ENCODE measurements at places on chromosomes 3 and 15.

GRCh38 chr15:48426044-48426443 is 94.8 kb downstream of the DUT start:
- DNase-seq = no peak

- no peak for DNase-seq
Observed at GRCh38 chr3:3847994-3848922, 49.0 kb downstream of the LRRN1 start.

DNA sequence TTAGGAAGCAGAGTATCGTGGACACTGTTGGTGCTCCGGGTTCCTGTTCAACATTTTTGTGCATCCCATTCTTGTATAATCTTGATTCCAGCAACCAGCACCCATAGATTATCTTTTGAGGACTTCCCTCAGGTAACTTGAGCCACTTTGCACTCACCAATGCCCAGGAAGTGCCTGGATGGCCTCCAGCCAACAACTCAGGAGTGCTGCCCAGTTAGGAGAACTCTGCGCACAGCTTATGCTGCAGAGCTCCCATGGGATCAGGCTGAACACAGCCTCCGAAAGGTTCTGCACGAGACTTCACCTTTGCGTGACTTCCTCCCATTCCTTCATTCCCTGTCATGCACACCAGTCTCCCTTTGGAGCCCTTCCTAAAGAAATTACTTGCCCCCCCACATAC is 64.3 kb upstream of the LRRN1 start:
- DNase-seq = no peak

DNA sequence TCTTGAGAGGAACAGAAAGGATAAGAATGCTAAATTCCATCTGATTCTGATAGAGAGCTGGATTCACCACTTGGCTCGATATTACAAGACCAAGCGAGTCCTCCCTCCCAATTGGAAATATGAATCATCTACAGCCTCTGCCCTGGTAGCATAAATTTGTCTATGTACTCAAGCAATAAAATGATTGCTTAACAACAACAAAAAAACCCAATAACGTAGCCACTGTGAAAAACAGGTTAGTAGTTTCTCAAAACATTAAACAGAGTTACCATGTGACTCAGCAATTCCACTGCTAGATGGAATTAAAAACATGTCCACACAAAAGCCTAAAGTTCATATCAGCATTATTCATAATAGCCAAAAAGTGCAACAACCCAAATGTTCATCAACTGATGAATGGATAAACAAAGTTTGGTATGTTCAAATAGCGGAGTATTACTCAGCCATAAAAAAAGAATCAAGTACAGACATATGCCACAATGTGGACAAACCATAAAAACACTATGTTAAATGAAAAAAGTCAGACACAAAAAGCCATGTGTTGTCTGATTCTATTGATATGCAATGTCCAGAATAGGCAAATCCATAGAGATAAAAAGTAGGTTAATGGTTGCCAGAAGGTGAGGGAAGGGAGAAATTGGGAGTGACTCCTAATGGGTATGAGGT is 16.8 kb downstream of the BCL2L10 start:
- no peak for DNase-seq

DNA sequence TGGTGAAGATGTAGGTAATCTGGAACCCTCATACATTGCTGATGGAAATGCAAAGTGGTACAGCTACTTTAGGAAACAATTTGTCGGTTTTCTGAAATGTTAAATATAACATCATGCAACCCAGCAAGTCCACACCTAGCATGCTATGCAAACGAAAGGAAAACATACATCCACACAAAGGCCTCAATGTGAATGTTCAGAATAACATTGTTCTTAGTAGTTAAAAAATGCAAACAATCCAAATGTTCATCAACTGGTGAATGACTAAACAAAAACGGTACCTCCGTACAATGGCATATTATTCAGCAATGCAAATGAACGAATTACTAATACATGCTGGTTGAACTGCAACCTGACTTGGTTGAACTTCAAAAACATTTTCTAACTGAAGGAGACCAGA is 423.3 kb upstream of the THRB start:
- no peak for DNase-seq

DNA sequence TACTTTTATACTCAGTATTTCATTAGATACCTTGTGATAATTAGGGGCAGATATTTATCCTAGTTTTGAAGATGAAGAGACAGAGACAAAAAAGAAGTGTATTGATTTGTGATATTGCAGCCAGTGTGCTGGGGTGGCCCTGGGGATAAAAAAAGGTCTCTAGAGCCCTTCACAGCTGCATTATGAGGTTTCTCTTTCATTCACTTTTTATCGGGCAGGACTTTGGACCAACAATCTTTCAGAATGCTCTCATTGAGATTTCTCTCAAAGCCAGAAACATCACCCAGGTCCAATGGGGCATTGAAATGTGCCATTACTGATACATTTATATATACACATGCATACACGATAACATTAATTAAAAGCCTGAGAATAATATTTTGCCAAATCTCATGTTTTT is 20.5 kb upstream of the SELENOT start:
- no peak for DNase-seq

GRCh38 chr3:45181496-45181895 is 35.3 kb upstream of the CDCP1 start:
- DNase-seq = no peak

DNA sequence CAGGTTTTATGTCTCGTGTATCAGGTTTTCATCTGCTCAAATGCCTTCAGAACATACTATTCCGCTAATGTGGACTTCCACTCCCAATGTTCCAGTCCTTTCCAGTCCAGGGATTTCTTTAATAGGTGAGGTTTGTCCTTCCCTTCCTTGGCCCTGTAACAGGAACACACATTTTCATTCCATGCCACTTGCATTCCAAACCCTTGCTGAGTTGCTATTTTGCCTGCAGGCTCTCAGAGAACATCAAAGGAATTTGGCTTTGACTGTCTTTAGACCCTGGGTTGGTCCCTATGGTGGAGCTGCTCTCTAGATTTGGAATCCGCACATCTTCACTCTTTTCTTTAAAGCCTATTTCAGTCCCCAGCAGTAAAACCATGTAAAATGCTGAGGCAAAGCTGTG is 12.3 kb upstream of the ALCAM start:
- DNase-seq = no peak

DNA sequence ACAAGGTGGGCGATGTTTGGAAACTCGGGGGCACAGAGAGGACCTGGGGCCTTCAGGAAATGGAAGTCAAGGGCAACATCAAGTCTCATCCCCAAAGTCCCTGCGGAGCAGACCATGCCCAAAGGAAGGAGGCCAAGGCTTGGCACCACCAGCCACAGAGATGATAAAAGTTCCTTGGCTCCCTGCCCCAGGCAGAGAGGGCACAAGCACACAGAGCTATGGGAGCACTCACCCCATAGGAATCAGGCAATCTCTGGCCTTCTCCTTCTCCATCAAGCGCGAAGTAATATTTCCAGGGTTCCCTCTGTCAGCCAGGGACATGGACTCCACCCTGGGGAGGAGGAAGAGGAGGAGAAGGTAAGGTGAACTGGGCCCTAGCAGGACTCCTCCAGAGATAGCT is 7.9 kb downstream of the ACAA1 start:
- DNase-seq = no peak

DNA sequence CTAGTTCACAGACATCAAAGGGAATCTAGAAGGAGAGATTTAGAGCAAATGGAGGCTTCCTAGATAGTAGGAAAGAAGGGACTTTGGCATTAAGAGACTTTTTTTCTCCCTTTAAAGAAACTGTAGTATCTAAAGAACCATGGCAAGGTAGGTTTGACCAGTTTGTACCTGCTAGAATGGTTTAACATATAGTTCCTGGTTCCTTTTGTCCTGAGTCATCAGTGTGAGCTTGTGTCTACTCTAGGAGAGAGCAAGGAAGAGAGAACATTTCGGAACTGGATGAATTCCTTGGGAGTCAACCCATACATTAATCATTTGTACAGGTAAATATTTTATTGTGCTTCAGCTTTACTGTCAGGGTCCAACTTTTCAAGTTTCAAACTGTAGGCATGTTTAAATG is 29.6 kb upstream of the TRPC1 start:
- no peak for DNase-seq

- no peak for DNase-seq
Observed at GRCh38 chr15:73866881-73867410, 6.4 kb upstream of the TBC1D21 start.

- no peak for DNase-seq
Observed at GRCh38 chr15:48681353-48681752, 35.8 kb upstream of the FBN1 start.

- no peak for DNase-seq
Observed at GRCh38 chr15:28075573-28075972, 23.5 kb downstream of the OCA2 start.

DNA sequence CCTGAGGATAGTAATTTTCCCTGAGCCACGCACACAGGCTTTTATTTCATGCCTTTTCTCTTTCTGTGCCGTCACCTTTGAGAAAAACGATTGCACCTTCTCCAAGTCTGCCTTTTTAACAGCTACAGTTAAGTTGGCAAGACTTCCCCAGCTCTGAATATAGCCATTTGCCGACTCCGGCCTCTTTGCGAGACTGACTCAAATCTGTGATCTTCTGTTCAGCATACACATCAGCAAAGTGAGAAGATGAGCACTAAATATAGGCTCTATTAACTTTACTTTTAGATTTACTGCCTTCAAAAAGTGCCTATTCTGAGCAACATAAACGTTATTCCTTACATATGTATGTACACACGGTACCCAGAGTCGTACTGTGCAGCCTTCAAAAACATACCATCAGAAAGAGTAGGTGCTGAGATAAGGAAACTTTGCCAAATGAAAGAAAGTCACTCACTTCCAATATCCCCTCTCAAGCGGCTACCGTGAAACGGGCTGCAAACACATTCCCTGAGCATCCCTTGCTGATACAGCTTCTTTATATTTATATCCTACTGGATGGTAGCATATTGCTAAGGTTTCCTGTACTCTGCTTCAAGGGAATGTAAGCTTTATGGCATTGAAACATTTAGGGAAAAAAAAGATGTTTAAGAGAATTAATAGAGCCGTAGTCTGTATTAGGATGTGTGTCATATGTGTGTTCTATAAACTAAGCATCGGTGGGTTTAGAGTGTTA is 283.3 kb upstream of the TPRG1 start:
- no peak for DNase-seq

- no peak for DNase-seq
Observed at GRCh38 chr3:171323938-171324536, 136.2 kb downstream of the TNIK start.

GRCh38 chr3:155670335-155670734 is 74.5 kb downstream of the PLCH1 start:
- DNase-seq = no peak

DNA sequence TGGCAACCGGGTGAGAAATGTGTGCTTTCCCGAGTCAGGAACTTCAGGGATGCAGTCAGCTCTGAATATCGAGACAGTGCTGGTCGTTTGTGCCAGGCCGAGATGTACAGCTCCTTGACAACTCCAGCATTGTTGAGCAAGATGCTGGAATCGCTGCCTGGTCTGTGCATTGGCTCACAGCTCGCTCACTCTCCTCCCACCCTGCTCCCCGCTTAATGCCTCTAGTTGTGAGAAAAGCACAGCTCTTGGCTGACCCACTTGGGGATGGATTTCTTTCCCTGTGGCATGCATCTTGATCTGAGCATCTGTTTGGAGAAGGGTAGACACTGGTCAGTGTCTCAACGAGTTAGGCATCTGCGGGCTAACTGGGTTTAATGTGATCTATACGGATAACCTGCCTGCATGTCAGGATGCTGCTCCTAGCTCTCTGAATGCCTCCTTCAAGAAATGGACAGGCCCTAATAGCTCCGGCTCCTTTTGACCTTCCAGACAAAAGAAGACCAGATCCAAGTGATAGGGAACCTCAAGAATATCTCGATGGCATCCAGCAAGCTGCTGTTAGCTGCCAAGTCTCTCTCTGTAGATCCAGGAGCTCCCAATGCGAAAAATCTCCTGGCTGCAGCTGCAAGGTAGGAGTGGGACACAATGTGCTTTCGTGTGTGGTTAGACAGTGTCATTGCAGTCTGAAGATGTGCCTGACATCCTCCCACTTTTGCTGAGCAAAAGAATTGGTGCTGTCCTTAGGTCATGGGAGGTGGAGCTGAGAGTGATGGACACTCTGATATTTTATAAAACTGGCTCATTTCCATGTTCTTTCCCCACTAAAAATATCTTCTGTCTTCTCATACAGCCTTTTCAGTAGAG is 302.2 kb upstream of the TPM1 start:
- DNase-seq = no peak

DNA sequence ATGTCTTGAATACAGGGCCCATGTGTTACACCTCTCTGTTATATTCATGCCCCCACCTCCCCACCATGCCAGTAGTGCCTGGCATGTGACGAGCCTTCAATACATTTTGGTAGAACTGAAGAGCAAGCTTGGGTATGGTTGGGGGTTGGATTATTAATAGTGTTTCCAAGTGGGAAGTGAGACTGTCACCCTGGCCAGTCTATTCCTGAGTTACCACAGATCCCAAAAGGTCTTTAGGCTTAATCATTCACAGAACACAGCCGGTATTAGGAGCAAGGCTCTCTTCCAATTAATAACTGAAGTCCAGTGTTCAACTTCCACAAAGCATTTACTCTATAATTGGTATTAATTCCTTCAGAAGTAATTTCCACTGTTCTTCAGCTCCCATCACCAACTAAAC is 231.9 kb upstream of the LRTM1 start:
- no peak for DNase-seq

GRCh38 chr3:184784731-184785500 is 27.1 kb upstream of the VPS8 start:
- DNase-seq = no peak

DNA sequence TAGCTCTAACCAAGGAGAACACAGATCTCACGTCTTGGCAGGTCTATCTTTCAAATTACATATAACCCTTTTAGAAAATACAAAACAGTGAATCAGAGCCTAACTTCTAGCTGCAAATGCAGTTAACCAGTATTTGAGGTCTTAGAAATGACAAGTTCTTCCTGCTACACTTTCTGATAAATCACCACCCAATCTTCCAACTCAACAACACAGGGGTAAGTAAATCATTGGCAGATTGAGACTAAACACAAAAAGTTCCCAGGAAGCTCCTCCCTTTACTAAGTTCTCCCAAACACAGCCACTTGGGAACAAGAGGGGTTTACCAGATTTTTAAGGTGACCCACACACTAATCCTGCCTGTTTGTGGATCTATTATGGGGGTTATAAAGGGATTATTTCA is at the start of gene A4GNT:
A4GNT (minus strand) TSS at position 152 of the 400 bp plus-strand sequence. CDS start 1,134 bp downstream, outside the sequence.
- no peak for DNase-seq

DNA sequence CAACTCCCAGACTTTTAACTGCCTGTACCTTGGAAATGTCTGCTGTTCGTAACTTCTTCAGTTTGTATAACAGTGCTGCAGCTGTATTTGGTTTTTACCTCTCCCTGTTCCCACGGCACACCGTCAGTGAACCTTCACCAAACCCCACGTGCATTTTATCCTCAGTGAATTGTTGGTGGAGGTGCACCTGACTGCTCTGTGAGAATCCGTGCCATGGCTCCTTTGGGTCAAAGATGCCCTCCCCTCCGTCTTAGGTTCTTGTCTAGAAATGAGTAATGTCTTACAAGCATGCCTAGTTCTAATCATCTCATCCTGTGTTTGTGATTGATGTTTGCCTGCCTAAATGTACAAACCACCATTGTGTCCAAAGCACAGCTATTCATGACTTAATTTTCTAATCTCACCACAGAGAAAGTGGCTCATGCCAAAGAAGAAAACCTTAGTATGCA is 28.2 kb downstream of the TPM1 start:
- no peak for DNase-seq
